ENCODE measurements at places on chromosomes 1 and 21.

GRCh38 chr1:10143961-10144485 is 66.3 kb upstream of the KIF1B start:
- DNase-seq, result no peak

DNA sequence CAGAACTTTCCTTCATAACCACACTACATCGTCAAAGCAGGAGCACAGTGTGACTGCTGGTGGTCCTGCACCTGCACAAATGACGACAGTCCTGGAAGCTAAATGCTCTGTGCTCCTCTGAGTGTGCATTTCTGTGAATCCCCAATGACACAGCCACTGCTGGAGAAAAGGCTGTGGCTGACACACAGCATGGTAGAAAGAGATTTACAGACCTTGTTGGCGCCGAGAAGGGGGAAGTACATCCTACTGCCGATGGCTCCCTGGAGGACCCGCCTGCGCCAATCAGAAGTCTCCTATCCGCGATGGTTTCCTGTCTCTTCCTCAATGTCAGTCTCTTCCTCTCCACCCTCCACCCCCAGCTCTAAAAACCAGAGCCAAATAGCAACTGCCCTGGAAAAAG is 115.4 kb upstream of the RAB4A start:
- no peak for DNase-seq

DNA sequence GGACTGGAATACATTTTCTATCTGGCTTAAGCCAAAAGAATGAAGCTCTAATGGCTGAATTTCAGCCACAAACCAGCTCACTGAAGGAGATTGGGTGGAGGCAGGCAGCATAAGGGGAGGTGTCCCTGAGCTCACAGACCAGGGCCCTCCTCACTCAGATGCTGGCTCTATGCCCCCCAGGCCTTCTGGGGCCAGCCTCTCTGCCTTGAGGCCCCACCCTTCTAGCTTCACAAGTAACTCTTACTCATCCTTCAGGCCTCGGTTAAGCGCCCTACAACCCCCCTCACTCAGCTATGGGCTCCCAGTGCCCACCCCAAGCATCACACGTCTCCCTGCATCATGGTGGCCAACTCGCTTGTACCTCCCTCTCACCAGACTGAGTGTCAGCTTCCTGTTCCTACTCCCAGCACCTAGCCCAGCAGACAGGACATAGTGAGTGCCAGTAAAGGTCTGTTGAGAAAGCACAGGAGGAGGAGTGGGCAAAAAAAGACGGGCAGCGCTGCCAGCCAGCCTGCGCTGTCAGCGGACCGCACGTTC is 40.8 kb upstream of the GPR157 start:
- DNase-seq, result no peak

- no peak for DNase-seq
Measured at GRCh38 chr1:182974506-182975191, 21.7 kb upstream of the SHCBP1L start.

DNA sequence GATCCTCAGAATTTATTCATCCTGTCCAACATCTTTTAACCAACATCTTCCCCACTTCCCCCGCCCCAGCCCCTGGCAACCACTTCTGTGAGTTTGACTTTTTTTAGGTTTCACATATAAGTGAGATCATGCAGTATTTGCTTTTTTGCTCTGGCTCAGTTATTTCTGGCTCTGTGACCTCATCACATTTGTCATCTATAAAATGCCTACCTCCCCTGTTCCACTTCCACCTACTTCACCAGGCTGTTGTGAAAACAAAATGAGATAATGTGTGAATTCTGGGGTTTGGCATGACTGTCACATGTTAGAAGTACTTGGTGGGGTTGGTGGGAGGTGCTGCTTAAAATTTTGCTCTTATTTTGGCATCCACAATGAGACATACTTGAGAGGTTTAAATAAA is 18.4 kb downstream of the HHAT start:
- DNase-seq, result no peak

- no peak for DNase-seq
Measured at GRCh38 chr1:32948390-32948722, 16.3 kb downstream of the RNF19B start.

DNA sequence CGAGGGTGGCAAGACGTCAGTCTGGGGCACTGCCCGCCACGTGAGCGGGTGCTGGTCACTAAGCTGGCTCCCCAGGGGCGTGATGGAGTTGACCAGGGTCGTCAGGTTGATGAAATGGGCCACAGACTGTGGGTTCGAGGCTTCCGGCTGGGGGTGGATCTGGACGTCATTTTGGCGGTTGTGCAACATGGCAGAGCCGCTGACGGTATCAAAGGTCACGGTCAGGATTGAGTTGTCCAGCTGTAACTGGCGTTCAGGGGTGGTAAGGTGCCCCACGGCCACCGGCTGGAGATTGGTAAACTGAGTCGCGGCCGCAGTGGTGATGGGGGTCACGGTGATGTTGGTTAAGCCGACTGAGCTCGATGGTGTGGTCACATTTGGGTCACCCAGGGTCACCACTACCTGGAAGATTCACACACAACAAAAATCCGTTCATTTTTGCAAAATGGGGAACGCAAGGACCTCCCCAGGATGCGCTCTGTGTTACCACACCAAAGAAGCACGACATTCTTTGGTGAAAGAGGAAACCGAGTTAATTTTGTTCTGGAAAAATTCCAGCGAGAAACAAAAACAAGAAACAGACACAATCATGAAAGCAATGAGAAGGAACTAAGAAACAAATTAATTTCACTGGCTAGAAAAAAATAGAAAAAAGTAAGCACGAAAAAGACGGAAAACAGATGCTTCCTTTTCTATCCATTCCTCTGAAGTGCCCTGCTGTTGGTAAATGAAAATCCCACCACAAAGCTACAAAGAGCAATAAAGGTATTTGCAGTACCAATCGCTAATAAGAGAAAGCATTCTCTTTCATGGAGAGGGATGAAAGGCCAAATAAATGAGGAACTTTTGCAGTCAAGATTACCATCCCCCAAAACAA is 34.7 kb upstream of the RIPK4 start:
- no peak for DNase-seq

DNA sequence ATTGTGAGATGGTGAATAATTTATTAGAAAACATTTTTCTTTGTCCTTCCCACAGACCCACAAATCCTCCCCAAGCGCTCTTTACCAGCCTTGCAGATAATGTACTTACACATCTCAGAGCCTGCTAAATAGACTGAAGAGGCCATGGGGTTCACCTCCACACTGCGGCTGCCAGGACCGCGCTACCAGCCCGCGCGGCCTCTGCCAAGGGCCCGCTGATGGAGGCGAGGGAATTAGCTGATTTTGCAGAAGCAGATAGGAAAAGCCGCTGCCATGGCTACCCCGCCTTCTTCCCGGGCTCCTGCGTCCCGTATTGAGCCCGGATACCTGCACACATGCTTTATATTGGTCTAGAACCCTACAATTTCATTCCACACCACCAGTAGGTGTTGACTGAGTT is 248.0 kb upstream of the FOXD3 start:
- DNase-seq, result no peak

Measured in non-pigmented ciliary epithelial cell (primary cell).